ENCODE measurements at places on chromosomes 12 and 14. TPM values are rescaled to one million over a fixed set of nuclear protein-coding genes. Genes with fewer than 3 reads are reported as not detected.

Gene FOXG1
- not detected for total RNA-seq

Gene CATSPERB
- total RNA-seq: 1.1 TPM

Gene PTCSC3
- total RNA-seq: not detected

Gene VASH1
- 6.3 TPM for total RNA-seq

Gene EIF2S3B
- 1.7 TPM for total RNA-seq

Gene FAM90A1
- total RNA-seq: not detected

Gene FAM222A
- 3.0 TPM for total RNA-seq

Gene DHRS7
- 80.6 TPM for total RNA-seq

Gene MFAP5
- total RNA-seq: not detected

Gene SRGAP1
- 0.61 TPM for total RNA-seq

Gene ZBTB42
- 3.5 TPM for total RNA-seq

Gene PAWR
- 2.4 TPM for total RNA-seq

- no peaks in the 10 kb centered on the region for H3K36me3 ChIP-seq
- H3K27me3 ChIP-seq: no peaks in the 10 kb centered on the region
- no peak overlapping the region for H3K4me3 ChIP-seq
- no peak for DNase-seq
These were observed 99.6 kb downstream of the ARF6 start for GRCh38 chr14:49992448-49992847.

DNA sequence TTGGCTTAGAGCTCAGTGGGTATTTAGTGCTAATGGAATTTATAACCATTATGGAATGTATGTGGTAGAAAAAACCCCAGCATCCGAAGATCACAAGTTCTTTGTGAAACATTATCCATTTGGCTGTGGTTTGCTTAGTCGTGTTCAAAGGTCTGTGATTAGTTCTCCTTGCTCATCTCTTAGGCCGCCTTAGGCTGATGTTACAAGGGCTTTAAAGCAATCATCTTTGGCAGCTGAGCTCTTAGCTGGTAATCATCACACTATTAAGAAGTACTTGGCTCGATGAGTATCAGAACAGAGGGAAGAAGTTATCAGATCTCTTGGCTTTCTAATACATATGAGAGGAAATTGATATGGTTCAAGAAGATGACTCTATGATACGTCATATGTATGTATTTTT lies 124.1 kb upstream of the E2F7 start:
- H3K27me3 ChIP-seq: no peaks in the 10 kb centered on the region
- no peaks in the 10 kb centered on the region for H3K4me1 ChIP-seq
- H3K36me3 ChIP-seq: no peaks in the 10 kb centered on the region
- no peak overlapping the region for H3K27ac ChIP-seq
- no peak for DNase-seq

- H3K27ac ChIP-seq: no peak overlapping the region
- no peaks in the 10 kb centered on the region for H3K27me3 ChIP-seq
- no peaks in the 10 kb centered on the region for H3K4me1 ChIP-seq
- no peaks in the 10 kb centered on the region for H3K36me3 ChIP-seq
These were observed 6.4 kb upstream of the TTC8 start for GRCh38 chr14:88818018-88818417.

GRCh38 chr14:57933349-57933748 lies 67.5 kb upstream of the SLC35F4 start:
- no peak overlapping the region for H3K27ac ChIP-seq
- H3K4me3 ChIP-seq: no peak overlapping the region
- H3K4me1 ChIP-seq: no peaks in the 10 kb centered on the region
- DNase-seq: no peak

DNA sequence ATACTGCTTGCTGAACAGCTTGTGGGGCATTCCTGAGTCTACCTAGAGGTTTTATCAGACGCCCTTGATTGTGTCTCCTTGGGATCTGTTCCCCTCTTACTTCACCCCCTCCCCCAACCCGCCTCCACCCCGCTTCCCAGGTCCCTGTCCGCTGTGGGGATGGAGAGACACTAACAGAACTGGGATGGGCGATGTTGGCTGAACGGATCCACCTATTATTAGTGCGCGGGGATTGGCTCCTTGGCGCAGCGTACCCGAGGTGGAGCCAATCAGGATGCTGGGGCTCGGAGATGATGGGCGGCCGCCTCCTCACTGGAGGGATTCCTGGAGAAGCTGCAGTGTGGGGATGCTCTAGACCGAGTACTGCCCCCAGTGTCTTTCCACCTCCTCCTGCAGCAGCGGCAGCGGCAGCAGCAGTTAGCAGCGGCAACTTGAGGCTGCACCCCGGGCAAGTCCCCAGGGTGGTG lies at the start of gene SYT1:
Gene SYT1, plus strand, starts transcription at position 372 of the 467 bp plus-strand sequence.
- DNase-seq: no peak
- no peaks in the 10 kb centered on the region for H3K4me1 ChIP-seq
- H3K4me3 ChIP-seq: no peak within 1 kb of the TSS
- H3K36me3 ChIP-seq: no peaks in the 10 kb centered on the region
- H3K27me3 ChIP-seq: no peaks in the 10 kb centered on the region

DNA sequence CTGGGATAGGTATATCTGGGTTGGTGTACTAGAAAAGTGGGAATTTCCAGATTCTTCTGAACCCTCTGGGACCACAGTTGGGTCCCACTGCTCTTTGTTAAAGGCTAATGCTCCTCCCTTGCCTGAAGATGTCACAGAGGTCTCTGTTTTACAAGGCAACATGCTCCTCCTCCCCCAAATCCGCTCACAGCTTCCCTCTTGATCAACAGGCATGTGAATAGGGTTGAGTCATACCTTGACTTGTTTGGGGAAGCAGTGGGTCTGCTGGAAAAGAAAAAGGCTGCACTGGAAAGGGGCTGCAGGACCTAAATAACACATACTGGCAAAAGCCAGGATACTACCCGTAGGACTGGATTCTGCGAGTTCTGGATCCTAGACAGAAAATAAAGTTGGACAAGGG lies 165.4 kb upstream of the TMEM260 start:
- H3K4me1 ChIP-seq: peaks cover 3% of the 10 kb centered on the region
- H3K4me3 ChIP-seq: no peak overlapping the region
- H3K27ac ChIP-seq: no peak overlapping the region
- no peaks in the 10 kb centered on the region for H3K36me3 ChIP-seq
- DNase-seq: no peak

DNA sequence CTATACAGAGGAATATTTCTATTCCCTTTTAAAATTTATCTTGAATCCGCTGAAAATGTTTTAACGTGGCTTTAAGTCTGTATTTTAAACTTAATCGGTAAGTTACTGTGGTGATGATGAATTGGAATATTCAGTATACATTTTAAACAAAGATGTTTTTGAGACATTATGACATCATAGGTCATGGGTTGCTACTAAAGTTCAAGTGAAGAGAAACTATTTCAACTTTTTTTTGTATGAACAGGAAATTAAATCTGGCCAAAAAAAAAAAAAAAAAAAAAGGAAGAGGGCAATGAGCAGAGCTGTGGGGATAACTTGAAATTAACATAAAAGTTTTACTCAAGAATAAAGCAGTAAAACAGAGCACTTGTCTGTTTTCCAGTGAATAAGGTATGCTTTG lies 109.0 kb downstream of the PLEKHA5 start:
- no peaks in the 10 kb centered on the region for H3K36me3 ChIP-seq
- no peaks in the 10 kb centered on the region for H3K27me3 ChIP-seq
- no peaks in the 10 kb centered on the region for H3K4me1 ChIP-seq
- DNase-seq: no peak

DNA sequence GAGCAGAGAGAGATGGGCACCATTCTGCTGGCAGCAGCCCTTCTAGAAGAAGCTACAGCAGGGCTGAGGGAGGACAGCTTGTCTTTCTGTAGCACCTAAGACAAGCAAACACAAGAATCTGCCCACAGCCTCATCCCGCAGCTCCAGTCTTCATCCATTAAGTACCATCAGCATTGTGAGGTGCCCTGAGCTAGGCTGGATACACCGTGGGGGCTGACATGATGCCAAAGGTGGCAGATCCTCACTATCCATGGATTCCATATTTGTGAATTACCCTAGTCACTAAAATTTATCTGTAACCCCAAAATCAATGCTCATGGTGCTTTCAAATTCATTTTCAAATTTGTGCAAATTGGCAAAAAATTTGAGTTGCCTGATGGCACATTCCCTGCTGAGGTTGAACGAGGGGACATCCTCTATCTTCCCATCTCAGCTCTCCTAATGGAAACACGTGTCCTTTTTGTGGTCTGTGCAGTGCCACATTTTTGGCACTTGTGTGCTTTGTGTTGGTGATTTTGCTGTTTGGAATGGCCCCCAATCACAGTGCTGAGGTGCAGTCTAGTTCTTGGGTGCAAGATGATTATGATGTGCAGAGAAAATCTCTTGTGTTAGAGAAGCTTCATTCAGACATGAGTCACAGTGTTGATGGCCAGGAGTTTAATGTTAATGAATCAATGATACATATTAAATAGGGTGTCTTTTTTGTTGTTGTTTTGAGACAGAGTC lies 7.0 kb downstream of the PITPNM2 start:
- H3K4me1 ChIP-seq: peaks cover 24% of the 10 kb centered on the region
- DNase-seq: no peak
- no peaks in the 10 kb centered on the region for H3K36me3 ChIP-seq
- no peaks in the 10 kb centered on the region for H3K27me3 ChIP-seq
- H3K4me3 ChIP-seq: no peak overlapping the region

GRCh38 chr12:83086023-83086422 lies 399.3 kb downstream of the TMTC2 start:
- H3K4me3 ChIP-seq: no peak overlapping the region
- H3K36me3 ChIP-seq: no peaks in the 10 kb centered on the region
- H3K4me1 ChIP-seq: no peaks in the 10 kb centered on the region
- no peak for DNase-seq
- no peaks in the 10 kb centered on the region for H3K27me3 ChIP-seq

DNA sequence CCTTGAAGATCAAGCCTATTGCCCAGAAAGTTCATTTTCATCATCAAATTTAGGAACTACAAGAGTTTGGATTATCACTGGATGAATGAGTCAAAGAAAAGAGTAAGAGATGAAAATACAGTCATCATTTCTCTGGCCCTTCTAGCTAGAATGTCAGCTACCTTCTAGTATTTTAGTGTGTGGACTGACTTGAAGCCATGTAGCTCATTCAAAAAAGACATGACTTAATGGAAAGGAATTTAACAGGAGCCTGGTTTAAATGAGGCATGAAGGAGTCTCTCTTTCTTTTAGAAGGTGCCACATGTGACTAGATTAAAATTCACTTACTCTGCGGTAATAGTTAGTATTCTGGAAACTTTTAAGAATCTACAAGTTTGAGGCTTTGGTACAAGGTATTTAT lies 7.1 kb downstream of the PTHLH start:
- no peaks in the 10 kb centered on the region for H3K36me3 ChIP-seq
- DNase-seq: no peak

- DNase-seq: no peak
- no peak overlapping the region for H3K27ac ChIP-seq
- no peaks in the 10 kb centered on the region for H3K4me1 ChIP-seq
- H3K27me3 ChIP-seq: no peaks in the 10 kb centered on the region
- H3K4me3 ChIP-seq: no peak overlapping the region
These were observed 15.1 kb upstream of the GRIP1 start for GRCh38 chr12:66693901-66694513.

DNA sequence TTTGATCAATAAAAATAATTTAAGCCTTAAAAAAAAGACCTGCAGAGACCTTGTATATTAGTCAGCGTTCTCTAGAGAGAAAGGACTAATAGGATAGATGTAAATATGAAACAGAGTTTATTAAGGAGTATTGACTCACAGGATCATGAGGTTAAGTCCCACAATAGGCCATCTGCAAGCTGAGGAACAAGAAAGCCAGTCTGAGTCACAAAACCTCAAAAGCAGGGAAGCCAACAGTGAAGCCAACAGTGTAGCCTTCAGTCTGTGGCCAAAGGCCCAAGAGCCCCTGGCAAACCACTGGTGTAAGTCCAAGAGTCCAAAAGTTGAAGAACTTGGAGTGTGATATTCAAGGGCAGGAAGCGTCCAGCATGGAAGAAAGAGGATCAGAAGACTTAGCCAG lies 66.3 kb downstream of the TBX5 start:
- no peak overlapping the region for H3K4me3 ChIP-seq
- H3K27me3 ChIP-seq: no peaks in the 10 kb centered on the region
- no peak overlapping the region for H3K27ac ChIP-seq
- H3K4me1 ChIP-seq: no peaks in the 10 kb centered on the region
- H3K36me3 ChIP-seq: no peaks in the 10 kb centered on the region
- DNase-seq: no peak

DNA sequence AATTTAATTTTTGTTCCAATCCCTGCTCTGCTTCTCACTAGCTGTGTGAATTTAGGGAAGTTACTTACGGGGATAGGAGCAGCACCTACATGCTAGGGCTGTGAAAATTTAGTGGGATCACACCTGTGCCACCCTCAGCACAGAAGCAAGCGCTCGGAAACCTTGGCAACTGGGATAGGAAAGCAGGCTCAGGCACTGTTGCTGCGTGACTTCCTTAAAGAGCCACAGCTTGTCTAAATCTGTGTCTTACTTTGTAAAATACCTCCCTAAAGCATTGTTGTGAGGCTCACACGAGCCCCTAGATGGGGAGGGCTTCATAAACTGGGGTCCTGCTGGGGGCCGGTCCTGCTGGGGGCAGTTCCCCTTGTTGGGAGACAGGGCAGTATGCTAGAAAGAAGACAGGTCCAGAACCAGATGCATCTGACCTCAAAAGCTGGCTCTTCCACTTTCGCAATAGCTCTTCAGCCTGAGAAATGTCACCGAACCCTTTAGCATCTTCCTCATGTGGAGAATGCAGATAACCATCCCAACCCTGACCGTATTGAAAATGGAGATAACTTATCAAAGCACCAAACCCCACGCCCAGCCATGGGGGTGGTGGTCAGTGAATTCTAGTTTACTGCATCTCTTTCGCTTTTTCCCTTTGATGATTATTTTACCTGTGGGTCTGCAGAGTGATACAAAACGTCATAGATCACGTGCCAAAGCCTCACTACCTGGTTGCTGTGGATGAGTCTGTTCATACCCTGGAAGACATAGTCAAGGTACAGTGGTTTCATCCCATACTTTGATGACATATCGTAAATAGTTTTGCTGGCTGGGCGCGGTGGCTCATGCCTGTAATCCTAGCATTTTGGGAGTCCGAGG lies 54.1 kb downstream of the AK7 start:
- H3K27ac ChIP-seq: no peak overlapping the region
- H3K27me3 ChIP-seq: no peaks in the 10 kb centered on the region
- no peak overlapping the region for H3K4me3 ChIP-seq
- H3K36me3 ChIP-seq: no peaks in the 10 kb centered on the region
- no peak for DNase-seq
- no peaks in the 10 kb centered on the region for H3K4me1 ChIP-seq

Data from CD8-positive, alpha-beta memory T cell (primary cell).